ENCODE measurements at places on chromosomes 11 and 22.

DNA sequence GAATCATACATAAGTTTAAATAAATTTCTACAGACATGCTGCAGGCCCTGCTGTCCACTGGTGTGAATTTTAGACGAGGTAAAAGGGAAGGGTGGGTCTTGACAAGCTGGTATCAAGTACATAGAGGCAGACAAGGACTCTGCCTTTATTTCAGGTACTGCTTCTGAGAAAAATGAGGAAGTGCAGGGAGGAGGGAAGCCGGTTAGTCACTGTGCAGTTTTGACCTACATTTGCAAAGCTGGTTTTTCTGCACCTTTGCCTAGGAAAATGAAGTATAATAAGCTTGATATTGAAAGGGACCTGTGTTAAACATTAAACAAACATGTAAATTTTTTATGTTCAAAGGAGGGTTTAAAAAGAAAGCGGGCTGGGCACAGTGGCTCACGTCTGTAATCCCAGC lies 24.6 kb downstream of the TMEM45B start:
- no peak for DNase-seq

GRCh38 chr11:21343204-21343603 lies 673.8 kb downstream of the NELL1 start:
- no peak for DNase-seq

DNA sequence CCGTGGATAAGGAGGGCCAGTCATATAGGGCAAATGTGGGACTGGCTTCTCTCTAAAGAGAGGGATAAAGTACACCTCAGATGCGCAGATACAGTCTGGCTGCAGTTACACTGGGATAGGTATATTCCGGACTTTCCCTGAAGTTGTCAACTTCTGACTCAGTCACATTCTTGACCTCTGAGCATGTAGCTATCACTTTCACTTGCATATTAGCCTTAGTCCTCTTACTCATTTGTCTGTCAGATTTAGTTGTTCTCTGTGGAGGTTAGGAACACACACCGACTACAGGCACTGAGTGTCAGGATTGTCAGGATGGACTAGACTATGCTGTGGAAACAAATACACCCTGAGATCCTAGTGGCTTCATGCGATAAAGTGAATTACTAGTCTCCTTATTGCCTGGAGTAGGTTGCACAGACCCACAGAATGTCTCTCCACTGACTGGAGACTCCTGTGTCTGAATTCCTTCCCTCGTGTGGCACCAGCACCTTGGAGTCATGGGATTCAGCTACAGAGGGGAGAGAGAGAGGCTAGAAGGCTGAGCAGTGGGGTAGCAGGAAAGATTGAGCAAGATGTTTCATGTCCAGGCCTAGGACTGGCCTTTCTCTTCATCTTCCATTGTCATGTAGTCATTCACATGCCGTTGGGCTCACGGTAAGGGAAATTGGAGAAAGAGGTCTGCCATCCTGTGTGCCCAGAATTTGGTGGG lies 654.3 kb downstream of the NTM start:
- DNase-seq, result no peak

DNA sequence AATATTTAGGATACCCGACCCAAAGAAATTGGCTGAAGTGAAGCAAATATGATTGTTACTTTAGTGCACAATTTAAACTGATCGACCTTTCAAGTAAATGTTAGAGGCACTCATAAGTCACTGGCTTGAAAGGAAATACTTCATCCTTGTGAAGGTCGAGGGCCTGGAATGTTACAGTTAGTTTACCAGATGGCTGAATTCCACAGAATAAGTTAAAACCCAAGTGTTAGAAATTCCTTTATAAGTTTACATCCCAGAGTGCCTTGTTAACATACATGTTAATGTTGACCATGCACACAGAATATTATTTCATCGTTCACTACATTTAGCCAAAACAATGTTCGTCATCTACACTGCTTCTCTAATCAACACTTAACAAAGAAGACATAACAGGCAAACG lies 235.5 kb upstream of the ANO3 start:
- DNase-seq, result no peak

DNA sequence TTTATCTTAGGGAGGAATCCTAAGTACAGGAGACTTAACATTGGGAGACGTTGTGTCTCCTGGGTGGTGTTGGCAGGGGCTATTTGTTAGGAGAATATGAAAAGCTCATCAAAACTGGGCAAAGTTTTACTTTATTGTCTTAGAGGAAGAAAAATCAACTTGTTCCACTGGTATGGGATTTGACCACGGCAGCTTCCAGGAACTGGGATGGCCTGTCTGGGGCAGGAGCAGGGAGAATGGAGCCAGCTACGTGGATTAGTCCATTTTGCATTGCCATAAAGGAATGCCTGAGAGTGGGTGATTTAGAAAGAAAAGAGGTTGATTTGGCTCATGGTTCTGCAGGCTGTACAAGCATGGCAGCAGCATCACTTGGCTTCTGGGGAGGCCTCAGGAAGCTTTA lies 198.4 kb downstream of the ADAMTS15 start:
- DNase-seq, result no peak

DNA sequence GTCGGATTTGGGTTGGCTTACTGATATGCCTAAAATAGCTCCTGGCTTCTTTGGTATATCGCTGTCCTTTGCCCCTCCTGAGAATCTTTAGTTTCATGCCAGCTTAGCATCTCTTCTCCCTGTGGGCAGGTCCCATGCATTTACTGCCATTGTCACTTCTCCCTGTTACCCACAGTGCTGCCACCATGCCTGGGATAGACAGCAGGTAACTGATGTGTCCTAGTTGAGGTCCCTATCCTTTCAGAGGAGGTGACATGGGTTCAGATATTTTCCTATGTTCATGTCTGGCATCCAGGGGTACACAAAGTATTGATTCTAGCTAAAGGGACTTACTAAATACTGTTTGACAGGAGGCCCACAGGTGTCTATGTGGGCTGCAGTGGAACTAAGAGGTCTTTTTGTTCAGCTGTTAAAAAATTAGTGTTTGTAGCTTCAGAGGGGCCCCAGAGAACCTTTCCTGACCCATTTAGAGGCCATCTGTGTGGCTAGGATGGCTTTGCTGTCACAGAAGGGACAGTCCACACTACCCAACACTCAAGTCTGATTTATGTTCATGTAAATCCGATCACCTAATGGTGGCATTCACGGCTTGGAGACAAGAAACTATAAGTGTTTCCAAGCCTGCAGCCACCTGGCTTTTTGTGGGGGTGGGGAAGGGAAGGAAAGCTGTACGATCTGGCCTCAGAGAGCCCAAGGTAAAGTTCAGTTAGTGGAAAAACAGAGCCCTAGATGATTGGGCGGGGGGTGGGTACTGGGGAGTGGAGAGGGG lies 8.5 kb downstream of the TIMP3 start:
- no peak for DNase-seq
